ENCODE measurements at places on chromosomes 7 and 10. TPM values are rescaled to one million over a fixed set of nuclear protein-coding genes. Genes with fewer than 3 reads are reported as not detected.

DNA sequence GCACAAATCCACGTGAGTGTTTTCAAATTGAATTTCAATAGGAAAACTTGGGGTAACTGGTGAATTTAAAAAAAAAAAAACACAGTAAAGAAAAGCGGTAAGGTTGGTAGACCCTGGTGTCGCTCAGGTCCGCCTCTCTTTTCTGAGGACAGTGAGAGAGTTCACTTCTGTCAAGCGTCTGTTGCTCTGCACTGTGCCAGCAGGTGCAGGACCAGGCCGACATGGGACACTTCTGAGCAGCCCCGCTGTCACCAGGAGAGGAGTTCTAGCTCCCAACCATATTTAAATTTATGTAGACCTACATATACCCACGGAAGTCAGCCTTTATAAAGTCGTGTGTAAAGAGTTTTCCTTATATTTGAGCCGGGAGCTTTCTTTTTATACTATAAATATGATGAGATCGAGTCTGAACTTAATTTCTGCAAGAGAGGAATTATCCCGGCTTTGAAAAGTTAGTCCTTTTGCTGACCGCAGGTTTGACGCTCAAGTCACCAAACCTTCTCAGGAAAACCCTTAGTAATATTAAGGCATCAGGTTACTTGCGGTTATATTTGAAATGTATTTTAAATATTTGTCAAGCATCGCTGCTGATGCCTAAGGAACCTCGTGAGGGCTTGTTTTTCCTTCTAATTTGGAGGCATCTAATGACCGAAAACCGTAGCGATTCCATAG, 531 bp downstream of the IKZF1 start:
- DNase-seq: no peak

DNA sequence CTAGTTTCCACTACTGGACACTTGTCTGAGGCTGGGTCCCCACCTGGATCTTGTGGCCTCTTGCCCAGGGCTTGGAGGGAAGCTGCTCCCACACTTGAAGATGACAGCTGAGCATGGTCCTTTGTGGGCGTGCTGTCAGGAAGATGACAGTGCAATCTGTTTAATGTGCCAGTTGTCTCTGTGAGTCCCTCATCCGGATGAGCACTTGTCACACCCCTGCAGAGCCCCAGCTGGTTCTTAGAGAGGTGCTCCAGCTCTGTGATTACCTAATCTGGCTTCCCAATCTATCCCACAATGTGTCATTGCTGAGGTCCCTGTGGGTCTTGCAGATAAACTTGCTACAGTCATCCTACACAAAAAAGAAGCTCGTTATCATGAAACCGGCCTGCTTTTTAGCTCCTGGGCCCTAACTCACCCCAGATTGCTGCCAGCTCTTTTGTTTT, 34.8 kb upstream of the CCSER2 start:
- DNase-seq: no peak

DNA sequence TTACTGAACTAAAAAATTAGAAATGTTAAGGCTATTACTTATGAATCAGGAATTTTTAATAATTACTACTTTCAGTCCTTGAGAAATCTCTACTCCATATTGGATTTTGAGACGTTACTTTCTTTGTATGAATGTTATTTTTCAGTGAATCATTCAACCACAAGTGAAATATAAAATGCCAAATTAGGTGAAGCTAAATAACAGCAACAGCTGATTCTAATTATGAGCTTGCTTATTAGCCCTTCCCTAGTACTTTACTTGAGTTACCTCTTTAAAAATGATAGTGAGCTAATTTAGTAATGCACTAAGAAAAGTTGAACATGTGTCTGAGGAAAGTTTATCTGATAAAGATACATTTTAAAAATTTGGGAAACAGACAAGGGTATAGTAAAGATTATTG, 51.4 kb downstream of the PCGF5 start:
- no peak for DNase-seq

BLNK gene
- 38.2 TPM for polyA plus RNA-seq

- peak; percentile 57 for DNase-seq
These were observed 181.6 kb upstream of the NEBL start for GRCh38 chr10:21078410-21079329.

- DNase-seq: no peak
These were observed 173.3 kb downstream of the NEURL1 start for GRCh38 chr10:103666762-103667150.

DNA sequence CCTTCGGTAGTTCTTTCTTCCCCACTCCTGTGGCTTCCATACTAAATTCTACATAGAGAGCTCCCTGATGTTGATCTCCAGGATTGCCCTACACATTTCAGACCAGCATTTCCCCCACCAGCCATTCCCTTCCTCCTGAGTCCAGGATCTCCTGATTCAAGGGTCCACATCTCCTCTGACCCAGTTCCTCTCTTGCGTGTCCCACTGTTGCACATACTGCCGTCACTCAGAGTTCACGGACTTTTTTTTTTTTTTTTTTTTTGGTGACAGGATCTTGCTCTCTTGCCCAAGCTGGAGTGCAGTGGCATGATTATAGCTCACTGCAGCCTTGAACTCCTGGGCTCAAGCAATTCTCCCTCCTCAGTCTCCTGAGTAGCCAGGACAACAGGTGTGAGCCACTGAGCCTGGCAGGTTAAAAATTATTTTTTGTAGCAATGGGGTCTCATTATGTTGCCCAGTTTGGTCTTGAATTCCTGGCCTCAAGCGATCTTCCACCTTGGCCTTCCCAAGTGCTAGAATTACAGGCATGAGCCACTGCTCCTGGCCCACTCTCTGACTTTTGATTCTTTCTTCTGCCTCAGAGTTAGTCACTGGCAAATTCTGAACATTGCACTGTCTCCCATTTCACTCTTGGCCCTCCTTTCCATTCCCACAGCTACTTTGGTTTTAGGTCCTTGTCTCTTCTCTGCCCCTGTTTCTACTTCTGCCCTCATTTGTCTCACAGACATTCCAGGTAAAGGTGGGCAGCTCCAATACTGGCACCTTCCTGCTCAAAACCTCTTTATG, 29.6 kb upstream of the ZRANB1 start:
- DNase-seq: no peak

DNA sequence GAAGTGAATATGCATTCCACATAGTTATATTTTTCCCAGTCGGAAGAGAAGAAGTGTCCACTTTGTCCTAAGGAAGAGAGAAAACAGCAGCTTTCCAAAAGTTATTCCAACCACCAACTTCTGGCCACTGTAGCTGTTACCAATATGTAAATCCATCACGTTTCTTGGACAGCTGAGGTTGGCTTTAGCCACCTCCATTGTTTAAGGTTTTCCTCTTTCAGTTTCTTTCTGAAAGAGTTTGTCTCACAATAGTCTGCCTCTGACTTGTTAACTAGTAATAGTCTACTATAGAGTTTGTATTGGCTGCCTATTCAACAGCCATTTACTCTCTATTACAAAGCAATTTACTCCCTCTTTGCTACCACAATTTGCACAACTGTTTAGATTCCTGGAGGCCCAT, 457.6 kb upstream of the LRRN3 start:
- no peak for DNase-seq

DNA sequence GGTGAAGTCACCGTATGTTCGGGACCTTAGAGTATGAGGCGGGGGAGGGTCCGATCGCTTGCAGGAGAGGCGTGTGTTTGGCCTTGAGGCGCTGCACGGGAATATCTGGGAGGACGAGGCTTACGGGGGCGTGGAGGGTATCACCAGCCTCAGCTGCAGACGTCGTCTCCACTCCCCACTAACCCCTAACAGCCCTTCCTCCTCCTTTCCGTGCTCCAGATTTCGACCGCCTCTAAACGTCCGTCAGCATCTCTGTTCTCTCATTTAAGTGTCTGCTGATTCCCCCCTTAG, 23.5 kb upstream of the ZNF12 start:
- no peak for DNase-seq

GRCh38 chr10:103859161-103860086, 4.0 kb upstream of the SH3PXD2A start:
- DNase-seq: no peak

- no peak for DNase-seq
These were observed 2.2 kb upstream of the CLEC5A start for GRCh38 chr7:141949021-141949420.

FAM25G gene
- not detected for polyA plus RNA-seq

DNA sequence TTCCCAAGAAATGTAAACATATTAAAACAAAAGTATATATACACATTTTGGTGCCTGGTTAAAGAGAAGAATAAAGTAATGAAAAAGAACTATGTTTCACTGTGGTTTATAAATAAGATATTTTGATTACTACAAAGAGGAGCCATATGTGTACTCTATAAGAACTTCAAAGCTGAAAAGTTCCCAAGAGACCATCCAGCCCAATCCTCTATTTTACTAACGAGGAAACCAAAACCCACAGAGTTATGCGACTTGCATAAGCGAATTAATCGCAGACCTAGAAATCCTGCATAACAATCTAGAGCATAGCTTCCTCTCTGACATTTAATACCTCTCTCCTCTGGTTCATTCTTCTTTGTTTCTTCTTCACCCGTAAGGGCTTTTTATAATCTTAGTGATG, 937.1 kb downstream of the CNTNAP2 start:
- DNase-seq: no peak

DNA sequence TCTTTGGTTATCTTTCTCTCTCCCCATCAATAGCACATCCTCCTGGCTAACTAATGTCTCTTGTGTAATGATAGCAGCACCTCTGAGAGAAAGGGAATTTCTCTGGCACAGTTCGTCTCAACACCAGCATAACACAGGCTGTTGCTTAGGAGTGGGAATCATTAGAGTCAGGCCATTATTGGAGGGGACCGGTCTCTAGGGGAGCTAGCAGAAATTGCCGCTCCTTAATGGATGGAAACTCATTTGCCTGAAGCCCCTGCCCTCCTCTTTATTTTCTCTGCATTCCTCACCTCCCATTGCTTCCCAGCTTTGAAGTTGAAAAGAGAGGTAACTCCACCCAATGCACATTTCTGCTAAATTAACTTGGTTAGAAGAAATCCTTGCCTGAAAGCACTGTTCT, 11.9 kb downstream of the LRRC4 start:
- no peak for DNase-seq

TYW1B gene
- 2.7 TPM for polyA plus RNA-seq

GRCh38 chr10:132135053-132135872, 51.5 kb upstream of the DPYSL4 start:
- DNase-seq: no peak

DNA sequence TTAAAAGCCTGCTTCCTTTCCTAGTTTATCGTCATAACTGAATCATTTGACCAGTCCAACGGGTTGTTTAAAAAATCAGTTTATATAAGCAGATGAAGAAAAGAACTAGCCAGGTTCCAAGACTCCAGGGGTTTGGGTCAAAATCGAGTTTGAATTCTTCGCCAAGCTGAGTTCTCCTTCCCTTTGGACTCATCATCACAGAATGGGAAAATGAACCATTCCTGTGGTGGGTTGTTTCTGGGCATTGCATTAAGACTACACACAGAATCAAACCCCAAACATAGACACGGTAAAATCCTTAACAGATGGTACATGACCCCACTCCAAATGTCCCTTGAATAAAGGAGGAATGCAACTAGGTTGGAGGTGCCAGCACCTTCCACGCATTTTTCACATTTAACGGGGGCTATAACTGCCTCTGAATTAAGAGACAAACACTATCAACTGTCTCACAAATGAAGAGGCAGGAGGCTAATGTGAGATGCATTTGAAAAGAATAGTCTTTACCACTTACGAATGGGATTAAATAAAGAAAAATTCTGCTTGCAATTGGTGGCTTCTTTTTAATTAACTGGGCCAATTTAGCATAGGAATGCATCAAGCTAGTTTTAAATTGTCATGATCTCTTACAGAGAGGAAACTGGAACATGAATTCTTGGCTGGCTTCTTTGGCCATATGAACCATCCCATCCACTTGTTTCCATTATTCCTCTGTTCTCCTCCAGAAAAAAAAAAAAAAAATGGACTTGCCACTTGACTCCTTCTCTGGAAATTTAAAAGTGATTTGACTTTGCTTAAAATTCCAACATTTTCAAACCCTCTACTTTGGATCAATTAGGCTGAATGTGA, 61.1 kb downstream of the CHST15 start:
- no peak for DNase-seq

DNA sequence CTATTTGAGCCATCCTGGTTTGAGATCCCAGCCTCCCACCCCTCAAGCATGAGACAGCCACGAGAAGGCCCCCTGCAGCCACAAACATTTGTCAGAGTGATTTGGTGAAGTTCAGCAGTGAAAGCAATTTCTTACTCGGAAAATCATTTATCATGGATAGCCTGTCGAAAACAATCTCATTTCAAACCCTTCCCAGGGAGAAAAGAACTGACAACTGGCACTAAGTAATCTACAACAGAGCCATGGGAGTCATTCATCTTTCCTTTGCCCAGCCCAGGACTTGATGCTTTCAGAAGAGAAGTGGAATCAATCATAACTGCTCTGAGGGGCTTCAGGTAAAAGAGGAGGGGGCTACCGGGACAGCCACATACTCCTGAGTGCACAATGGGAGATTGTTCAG, 411.2 kb downstream of the KCNMA1 start:
- no peak for DNase-seq

ADCYAP1R1 gene
- polyA plus RNA-seq: 0.69 TPM

- no peak for DNase-seq
These were observed 401.0 kb upstream of the NRP1 start for GRCh38 chr10:33735464-33735923.

GRCh38 chr10:4151466-4151865, 366.5 kb upstream of the KLF6 start:
- no peak for DNase-seq

- no peak for DNase-seq
These were observed 4.9 kb downstream of the CPN1 start for GRCh38 chr10:100076750-100077149.

PNLIPRP3 gene
- not detected for polyA plus RNA-seq

SPDYE2 gene
- polyA plus RNA-seq: 0.58 TPM

GSDME gene
- polyA plus RNA-seq: 14.8 TPM

DNA sequence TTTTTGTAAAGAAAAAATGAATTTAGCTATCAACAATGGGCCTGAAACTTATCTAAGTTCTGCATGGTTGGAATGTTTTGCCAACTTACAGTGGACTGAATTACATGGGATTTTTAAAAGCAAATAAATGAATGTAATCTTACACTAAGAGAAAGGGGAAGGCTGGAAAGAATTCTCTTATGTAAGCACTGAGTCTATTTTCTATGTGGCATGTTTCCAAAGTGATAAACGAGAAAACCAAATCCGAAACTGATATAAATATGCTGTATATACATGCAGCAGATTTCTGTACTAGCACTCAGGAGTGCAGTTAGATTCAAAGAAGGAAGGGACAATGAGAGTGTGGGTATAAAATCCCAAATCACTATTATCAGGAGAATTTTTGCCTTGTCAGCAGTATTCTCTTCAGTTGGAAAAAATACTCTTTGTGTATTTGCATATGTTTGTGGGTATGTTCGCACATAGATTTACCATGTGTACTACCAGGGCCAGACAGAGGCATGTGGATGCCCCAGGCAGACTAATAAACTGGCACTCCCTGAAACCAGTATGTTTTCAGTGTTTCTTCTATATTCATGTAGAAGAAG, 334.3 kb upstream of the SEMA3D start:
- no peak for DNase-seq

GRCh38 chr10:73054286-73054685, 42.4 kb downstream of the P4HA1 start:
- no peak for DNase-seq

DNA sequence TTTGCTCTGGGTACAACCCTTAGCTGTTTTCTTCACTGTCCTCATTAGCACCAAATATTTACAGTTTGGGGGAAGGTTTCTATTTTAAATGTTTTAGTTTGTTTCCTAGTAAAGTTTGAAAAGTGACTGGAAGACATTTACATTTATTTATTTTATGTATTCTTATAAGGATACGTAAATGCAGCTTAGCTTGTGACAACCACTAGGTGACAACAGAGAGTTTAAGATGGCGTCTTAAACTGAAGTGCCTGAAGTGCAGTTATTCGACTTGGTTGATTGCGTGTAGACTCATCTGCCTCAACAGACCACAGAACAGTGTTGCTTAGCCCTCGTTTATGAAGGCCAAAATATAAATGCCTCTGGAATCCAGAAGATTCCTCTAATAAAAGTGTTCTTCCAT, 378.2 kb upstream of the MYO3A start:
- DNase-seq: no peak

All from right renal cortex interstitium (tissue), 3 donors.